ENCODE measurements at places on chromosomes 13 and 19.

- no peak overlapping the region for H3K4me3 ChIP-seq
- no peaks in the 10 kb centered on the region for H3K36me3 ChIP-seq
- H3K4me1 ChIP-seq, result no peaks in the 10 kb centered on the region
- H3K27me3 ChIP-seq, result no peaks in the 10 kb centered on the region
These were observed 507.9 kb downstream of the UQCRFS1 start for GRCh38 chr19:28705008-28705407.

- H3K27me3 ChIP-seq, result no peaks in the 10 kb centered on the region
- H3K4me1 ChIP-seq, result no peaks in the 10 kb centered on the region
- H3K4me3 ChIP-seq, result no peak overlapping the region
- no peaks in the 10 kb centered on the region for H3K36me3 ChIP-seq
- no peak overlapping the region for H3K27ac ChIP-seq
These were observed 33.4 kb downstream of the FAAP24 start for GRCh38 chr19:33005440-33005839.

DNA sequence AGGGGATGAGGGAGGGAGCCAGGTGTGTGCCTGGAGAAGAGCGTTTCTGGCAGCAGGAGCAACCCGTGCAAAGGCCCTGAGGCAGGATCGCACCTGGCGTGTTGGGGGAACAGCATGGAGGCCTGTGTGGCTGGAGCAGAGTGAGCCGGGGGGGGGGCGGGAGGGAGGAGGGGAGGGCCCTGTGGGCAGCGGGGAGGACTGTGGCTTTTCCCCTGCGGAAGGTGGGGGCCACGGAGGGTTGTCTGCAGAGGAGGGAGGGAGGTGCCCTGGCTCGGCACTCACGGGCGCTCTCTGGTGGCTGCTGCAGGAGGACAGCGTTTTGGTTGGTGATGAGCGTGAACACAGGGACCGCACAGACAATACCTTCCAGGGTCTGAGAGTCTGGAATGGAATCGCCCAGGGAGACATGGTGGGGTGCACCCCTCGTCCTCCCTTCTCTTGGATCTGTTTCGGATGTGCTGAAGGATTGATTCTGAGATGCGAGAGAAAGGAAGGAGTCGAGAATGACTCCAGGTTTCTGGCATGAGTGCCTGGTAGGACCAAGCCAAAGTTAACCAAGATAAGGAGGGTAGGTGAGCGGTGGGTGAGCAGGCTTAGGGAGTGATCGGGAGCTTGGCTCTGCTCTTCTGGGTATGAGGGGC, 6.5 kb downstream of the RAB11B start:
- H3K36me3 ChIP-seq, result peaks cover 40% of the 10 kb centered on the region
- H3K4me3 ChIP-seq, result no peak overlapping the region
- no peak for DNase-seq
- peaks cover 29% of the 10 kb centered on the region for H3K4me1 ChIP-seq

GRCh38 chr13:50467156-50468110, 376.1 kb downstream of the DLEU7 start:
- no peak overlapping the region for H3K27ac ChIP-seq
- no peaks in the 10 kb centered on the region for H3K27me3 ChIP-seq
- DNase-seq, result no peak
- no peak overlapping the region for H3K4me3 ChIP-seq
- no peaks in the 10 kb centered on the region for H3K4me1 ChIP-seq

- no peaks in the 10 kb centered on the region for H3K4me1 ChIP-seq
- H3K27ac ChIP-seq, result no peak overlapping the region
- no peaks in the 10 kb centered on the region for H3K27me3 ChIP-seq
- H3K4me3 ChIP-seq, result no peak overlapping the region
- H3K36me3 ChIP-seq, result no peaks in the 10 kb centered on the region
- DNase-seq, result no peak
These were observed 126.6 kb downstream of the HS6ST3 start for GRCh38 chr13:96216543-96216942.

- H3K4me1 ChIP-seq, result no peaks in the 10 kb centered on the region
- no peak for DNase-seq
- no peak overlapping the region for H3K4me3 ChIP-seq
These were observed 36.8 kb upstream of the TPM4 start for GRCh38 chr19:16039545-16039944.
